ENCODE measurements at places on chromosomes 5 and 9.

GRCh38 chr9:133647148-133647547 lies 11.0 kb downstream of the DBH start:
- DNase-seq: no peak

DNA sequence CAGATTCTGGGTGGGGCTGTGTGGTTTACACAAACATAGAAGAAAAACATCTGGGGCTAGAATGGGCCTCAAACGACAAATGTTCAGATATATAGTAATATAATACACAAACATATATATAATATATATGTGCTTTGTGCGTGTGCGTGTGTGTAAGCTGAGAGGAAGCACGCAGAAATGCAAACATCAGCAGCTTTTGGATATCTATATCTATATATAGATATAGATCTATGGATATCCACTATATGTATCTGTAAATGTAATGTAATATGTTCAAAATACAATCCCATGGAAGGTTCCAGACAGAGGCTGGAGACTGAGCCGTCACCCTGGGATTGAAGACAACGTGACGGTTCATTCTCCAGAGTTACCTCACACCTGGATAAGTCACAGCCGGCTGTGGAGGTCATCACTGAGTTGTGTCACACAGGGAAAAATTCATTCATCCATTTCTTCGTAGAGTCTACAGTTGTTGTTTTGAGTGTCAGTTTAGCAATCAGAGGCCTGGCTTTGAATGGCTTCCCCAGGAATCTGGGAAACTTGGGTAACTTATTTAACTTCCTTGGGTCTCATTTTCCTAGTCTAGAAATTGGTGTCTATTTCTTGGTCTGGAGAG lies 123.0 kb upstream of the CPEB4 start:
- DNase-seq: no peak

GRCh38 chr5:165420493-165420892 lies 1915.1 kb downstream of the MAT2B start:
- DNase-seq: no peak

DNA sequence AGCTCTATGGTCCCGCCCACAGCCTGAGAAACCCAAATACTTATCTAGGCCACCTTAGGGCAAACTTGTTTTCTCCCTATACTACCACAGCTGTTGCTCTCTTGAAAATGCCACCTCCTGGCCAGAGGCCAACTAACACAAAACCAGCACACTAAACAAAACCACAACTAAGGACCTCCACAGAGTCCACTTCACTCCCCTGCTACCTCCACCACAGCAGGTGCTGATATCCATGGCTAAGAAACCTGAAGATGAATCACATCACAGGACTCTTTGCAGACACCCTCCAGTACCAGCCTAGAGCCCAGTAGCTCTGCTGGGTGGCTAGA lies 108.4 kb downstream of the ALDH1A1 start:
- DNase-seq: no peak

DNA sequence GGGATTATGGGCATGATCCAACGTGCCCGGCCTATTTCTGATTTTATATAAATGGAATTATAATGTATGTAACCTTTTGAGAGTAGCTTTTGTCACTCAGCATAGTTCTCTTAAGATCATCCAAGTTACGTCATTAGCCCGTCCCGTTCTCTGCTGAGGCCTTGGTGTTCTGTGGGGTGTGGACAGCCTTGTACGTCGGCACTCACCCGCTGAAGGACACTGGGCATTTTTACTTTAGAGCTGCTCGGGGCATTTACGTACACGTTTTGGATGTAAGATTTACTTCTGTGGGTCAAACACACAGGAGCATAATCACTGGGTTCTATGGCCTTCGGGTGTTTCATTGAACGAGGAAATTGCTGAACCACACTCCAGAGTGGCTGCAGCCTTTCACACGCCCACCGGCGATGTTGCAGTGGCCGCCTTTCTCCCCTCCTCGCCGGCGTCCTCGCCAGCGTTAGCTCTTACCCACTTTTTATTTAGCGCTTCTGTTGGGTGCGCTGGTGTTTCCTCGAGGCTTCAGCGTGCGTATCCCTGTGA lies 101.8 kb downstream of the EHMT1 start:
- no peak for DNase-seq

DNA sequence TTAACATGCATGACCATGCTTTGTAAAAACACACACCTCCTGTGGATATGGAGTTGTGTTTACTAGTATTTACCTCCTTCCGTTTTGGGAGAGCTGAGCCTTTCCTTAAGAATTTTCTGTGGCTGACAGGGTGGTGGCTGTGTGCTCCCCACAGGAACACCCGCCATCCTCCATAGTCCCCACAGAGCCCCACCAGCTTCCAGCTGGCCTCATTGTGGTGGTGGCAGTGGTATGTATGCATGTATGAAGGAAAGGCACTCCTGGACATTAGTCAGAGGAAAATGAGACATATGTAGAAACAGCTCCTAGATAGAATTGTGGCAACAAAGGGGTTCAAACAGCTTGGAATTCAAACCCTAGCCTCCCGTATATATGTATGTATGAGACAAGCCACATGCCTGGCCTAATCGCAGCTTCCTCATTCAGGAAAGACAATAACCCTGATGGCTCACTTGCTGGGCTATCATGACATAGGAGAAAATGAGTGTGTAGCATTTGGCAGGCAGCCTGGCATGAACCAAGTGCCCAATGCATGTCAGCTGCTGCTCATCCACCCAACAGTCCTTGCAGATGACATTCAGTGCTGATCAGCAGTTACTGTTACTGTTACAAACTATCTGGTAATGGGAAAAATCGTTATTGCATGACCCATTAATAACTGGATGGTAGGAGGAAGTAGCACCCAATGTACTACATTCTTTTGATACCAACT lies 459.7 kb downstream of the EBF1 start:
- DNase-seq: peak; percentile 1

GRCh38 chr9:33431420-33431819 lies 16.0 kb downstream of the AQP3 start:
- DNase-seq: no peak

DNA sequence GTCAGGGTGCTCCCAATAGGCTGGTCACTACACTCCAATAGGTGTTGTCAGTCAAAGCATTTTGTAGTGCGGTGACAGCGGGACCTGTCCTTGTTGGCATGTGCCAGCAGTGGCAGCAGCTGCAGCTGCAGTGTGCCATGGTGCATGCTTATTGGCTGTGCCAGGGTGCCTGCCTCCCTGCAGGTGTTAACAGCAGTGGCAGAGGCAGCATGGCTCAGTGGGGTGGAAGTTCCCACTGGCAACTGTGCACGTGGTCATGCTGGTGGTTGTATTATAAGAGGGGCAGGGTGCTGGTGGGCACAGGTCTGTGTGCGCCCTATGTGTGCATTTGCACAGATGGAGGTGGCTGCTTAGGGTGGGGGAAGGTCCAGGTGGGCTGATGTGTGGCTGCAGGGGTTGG lies 133.7 kb upstream of the EDIL3 start:
- DNase-seq: no peak

DNA sequence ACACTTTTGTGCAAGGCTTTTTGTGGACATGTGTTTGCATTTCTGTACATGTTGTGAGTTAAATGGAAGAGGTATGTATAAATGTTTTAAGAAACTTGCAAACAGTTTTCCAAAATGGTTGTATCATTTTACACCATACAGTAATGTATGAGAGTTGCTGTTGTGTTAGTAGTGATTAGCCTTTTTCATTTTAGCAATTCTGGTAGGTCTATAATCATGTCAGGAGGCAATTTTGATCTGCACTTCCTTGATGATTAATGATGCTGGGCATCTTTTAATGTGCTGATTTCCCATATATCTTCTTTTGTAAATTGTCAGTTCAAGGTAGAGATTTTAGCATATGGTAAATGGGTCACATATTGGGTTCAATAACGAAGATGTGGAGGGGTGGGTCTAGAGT lies 87.3 kb downstream of the ANKRD18B start:
- no peak for DNase-seq

DNA sequence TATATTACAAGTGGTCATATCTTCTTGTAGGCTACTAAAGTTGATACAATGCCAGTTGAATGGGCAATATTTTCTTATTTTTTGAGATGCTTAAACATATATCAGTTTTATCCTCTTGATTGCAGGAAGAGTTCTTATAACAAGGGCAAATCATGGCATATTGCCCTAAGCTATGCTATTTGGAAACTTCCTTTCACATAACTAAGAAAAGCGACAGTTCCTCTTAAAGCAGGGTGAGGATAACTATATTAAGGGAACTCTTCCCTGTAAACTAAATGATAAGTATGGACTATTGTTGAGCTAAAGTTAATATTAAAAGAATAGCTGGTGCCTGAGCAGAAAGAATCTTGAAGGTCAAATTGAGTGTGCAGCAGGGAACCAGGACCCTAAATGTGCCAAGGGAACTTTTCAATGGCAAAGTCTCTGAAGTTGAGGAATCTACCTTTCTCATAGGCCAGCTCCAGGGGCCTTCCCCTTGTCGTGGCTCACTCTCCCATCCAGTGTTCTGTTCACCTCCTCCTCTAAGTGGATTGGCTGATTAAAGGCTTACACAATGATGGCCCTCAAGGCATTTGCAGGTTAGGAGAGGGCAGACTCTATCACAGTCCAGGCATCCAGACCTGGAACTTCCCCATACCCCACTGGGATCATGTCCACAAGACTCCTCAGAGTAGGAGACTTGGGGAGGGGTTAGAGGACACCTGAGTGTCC lies 26.8 kb downstream of the FYB1 start:
- no peak for DNase-seq

DNA sequence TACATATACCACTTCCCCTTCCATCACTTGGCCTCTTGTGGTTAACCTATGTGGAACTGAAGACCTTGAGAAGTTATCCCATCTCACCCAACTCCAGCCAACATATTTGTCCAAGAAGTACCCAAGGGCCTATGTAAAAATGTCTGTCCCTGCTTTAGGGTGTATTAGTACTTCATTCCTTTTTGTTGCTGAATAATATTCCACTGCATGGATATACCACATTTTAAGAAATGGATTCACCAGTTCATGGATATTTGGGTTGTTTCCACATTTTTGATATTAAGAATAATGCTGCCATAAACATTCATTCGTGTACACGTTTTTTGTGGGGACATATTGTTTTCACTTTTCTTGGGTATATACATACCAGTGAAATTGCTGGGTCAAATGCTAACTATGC lies 28.6 kb downstream of the IDNK start:
- DNase-seq: no peak

GRCh38 chr9:73683862-73684591 lies 532.4 kb downstream of the ANXA1 start:
- no peak for DNase-seq

GRCh38 chr9:68690088-68690487 lies 15.0 kb upstream of the PIP5K1B start:
- no peak for DNase-seq

DNA sequence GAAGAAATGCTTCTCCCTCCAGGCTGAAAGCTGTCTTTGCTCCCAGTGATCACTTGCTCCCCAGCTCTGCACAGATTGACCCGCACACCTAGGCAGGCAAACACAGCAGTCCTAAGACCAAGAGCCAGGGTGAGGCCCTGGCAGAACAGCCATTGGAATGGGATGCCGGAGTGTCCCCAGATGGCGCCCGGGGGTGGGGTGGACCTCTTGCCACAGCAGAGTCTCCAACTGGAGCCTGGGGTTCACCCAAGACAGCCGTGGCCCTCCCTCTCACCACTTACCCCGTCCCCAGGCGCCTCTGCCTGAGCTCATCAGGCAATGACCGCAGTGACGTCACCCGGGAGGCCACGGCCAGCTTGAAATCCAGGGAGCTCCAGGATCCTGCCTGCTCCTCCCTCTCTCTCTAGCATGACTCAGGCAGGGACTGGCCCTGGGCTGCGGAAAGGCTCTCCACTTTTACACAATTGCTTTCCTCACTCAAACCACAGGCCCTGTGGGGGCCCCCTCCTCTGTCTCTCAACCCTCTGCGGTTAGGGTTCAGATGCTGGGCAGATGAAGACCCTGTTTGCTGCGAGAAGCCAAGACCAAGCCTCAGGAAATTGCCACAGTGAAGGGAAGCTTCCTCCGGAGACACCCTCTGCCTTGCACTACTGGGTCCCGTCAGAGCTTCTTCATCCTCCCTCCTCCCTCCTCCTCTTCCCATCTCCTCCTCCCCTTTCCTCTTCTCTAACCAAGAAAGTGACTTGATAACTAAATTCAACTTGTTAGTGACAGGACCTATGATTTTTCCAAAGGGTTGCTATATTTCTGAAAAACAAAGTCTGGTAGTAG lies 24.3 kb upstream of the PTGES start:
- peak; percentile 100 for DNase-seq

DNA sequence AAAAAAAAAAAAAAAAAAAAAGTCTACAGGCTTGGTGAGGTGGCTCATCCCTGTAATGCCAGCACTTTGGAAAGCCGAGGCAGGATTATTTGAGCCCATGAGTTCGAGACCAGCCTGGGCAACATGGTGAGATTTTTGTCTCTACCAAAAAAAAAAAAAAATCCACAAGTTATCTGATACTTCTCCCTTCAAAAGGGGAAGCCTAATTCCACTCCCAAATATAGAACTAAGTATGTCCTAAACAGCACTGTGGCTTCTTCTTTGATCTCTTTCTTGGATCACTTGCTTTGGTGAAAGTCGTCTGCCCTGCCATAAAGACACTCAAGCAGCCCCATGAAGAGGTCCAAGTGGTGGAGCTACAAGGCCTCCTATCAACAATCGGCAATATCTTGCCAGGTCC lies 18.8 kb upstream of the STING1 start:
- DNase-seq: no peak

DNA sequence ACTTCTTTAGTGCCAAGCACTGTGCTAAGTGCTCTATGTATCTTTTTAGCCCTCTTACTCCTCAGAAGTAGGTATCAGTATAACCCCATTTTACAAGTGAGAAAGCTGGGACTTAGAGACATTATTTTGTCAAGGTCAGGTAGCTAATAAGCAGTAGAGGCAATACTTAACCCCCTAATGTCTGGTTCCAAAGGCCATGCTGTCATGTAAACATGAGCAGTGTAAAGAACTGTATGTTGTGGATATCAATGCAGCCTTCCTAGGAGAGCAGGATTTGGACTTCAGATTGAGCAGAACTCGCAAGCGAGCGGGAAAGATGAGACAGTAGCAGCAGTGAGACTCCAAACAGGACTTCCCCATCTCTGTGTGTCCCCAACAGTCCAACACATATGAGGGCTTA lies 3.6 kb upstream of the SHROOM1 start:
- DNase-seq: no peak

DNA sequence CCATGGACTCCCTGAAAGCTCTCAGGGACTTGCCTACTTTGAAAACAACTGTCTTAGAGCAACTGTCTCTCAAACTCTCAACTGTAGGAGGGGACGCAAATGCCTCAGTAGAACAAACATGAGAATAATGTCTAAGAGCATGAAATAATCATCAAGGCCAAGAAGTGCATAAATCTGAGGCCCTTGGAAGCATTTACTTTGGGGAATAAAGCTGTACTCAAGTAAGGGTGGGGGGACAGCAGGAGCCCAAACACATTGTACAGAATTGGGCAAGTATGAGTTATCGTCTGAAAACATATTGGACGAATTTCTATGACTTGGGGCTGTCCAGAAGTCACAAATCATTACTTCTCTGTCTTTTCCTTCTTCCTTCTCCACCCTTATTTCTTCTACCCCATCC lies 96.3 kb upstream of the HMHB1 start:
- DNase-seq: no peak

DNA sequence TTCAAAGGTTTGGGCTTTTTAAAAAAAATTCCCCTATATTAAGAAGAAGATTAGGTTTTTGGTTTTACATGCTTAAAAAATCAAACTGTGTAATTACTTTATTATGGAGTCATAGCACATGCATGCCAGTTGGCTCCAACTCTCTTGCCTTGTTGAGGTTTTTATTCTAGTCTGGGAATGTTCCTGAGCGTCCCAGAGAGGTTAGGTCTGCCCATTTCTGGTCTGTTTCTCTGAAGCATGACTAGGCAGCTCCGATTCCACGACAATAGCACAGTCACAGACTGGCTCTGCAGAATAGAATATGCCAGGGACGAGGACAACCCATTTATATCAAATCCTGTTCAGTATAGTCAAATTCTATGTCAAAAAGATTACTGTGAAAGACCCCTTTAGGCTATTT lies 217.0 kb downstream of the PCSK5 start:
- DNase-seq: no peak
